ENCODE measurements at places on chromosomes 11 and 22.

DNA sequence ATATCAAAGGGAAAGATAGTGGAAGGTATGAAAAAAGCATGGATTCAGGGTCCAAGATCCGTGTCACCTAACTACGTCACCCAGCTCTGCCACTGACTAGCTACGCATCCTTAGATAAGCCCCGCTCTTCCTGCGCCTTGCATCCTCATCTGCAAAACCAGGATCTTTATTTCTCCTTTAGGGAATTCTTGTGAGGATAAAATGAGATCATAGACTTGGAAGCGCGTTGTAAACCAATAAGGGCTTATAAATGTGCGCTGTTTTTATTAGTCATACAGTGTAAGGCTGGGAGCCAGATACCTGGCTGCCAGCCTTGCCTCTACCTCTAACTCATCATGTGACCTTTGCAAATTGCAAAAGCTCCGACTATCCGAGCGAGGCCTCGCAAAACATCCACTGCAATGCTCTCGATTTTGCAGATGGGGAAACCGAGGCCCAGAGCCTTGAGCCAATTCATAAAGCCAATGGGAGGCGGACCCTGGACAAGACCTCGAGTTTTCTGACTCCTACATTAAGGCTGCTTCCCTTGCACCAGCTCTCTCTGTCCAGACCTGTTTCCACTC is 753 bp downstream of the PRPF19 start:
- no peak for DNase-seq

- DNase-seq = no peak
These were observed 64.5 kb downstream of the SHISAL1 start for GRCh38 chr22:44247923-44248892.

GRCh38 chr11:86174101-86175046 is 70.2 kb upstream of the EED start:
- DNase-seq = no peak

DNA sequence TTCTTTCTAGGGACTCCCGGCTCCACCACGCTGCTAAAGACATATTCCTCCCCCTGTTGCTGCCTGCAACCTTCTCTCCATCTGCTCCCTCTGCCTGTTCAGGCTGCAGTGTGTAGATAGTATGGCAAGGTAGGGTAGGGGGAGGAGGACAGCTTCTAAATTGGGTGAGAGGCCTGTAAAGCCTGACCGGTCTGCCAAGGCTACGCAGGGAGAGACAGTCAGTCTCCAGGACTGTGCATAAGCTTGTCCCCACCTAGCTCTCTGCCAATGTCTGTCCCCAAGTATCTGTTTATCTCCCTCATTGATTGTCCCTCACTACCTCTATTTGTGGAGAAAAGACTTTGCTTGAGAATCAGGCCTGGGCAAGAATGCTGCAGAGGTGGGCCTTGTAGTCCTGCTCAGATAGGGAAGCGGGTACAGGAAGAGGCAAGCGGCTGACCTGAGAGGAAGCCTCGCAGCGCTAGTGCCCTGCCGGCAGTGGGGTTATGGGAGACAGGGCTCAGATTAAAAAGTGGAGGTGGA is 871 bp upstream of the SEZ6L start:
- DNase-seq = no peak

- no peak for DNase-seq
These were observed 90.8 kb upstream of the SHANK2 start for GRCh38 chr11:71342951-71343827.

DNA sequence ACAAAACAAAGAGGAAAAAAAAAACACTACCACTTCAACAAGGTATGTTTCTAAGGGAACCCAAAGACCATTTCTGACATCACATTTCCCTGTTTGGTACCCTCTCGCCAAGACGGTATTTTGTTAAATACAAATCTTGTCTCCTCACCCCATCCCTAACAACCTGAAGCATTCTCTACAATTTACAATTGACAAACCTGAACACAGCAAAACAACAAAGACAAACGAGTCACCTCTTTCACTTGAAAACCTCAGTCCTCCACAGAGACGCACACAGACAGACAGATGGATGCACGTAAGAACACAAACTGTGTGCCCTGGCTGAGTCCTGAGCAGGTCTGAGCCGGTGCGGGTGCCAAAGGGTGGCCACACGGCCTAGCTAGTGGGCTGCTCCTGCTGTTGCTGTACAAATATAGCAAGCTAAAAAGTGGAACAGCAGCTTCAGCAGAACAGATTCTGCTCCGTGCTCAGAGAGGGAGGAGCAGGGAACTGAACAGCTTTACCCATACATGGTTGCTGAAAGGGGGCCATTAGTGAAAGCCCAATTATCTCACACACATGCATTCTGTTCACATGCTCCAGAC is 28.5 kb downstream of the CELF1 start:
- no peak for DNase-seq

GRCh38 chr11:116876656-116877055 is 39.2 kb upstream of the APOA1 start:
- no peak for DNase-seq

DNA sequence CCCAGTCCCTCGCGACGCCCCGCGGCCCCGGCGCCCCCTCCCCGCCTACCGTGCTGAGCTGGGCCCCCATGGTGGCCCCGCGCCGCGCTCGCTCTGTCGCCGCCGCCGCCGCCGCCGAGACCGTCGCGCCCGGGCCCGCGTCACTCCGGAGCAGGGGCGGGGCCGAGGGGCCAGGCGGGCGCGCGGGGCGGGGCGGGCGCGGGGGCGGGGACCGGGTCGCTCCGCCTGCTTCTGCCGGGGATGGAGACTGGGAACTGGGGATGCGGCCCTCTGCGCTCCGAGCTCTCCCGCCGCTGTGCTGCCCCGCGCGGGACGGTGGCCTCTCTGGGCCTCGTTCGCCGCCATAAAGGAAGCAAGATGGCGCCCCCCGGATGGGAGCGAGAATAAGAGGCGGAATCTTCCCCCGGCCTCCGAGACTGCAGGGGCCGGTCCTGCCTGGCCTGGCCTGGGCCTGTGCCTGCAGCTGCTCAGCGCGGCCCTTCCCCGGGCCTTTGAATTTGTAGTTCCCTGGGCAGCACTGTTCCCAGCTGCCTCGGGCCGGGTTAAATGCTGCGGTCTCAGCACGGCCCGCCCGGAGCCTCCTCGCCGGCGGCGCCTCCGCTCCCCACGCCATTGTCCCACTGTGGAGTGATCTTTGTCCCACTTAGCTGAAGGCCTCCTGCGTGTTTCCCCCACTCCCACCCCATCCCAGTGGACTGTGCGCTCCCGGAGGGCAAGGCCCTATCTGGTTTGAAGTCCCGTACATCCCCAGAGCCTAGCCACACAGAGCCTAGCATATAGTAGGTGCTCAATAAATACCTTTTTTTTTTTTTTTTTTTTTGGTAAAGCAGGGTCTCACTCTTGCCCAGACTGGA is at the start of gene CYB5R3:
CYB5R3 (minus strand) TSS at position 147 of the 854 bp plus-strand sequence; CDS start at position 70, 77 bp downstream.
- DNase-seq = peak; percentile 89

- DNase-seq = peak; percentile 48
These were observed 21.2 kb upstream of the CD5 start for GRCh38 chr11:61080986-61081590.

GRCh38 chr11:94595076-94595475 is 27.9 kb downstream of the PIWIL4 start:
- no peak for DNase-seq

DNA sequence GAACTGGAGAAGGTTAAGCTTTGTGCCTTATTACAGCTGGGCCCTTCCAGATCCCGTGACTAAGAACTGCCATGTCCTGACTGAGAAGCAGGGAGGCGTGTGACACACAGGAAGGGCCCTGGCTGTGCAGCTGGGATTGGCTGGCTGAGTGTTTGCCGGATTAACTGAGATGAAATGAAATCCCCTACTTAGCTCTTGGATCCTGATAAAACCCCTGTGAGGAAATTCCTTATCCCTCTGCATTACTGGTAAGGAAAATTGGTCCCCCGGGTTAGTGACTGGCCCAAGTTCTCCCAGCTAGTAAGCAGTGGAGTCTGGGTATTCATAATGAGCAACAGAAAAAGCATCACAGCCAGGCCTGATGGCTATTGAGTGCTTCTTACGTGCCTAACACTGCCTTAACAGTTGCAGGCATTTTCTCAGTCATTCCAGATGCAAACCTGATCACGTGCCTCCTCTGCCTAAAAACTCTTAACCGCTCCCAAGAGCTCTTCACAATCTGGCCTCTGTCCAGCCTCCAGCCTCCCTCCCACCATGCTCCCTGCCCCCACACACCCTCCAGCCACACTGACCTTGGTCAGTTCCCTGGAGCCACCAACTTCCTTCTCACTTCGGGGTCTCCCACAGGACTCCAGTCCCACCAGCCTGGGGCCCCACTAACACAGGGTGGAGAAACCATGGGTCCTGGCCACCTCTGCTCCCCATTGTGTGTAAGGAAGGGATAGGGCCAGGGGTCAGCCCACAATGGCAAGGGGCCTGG is 37.8 kb downstream of the ARRB1 start:
- DNase-seq = no peak

DNA sequence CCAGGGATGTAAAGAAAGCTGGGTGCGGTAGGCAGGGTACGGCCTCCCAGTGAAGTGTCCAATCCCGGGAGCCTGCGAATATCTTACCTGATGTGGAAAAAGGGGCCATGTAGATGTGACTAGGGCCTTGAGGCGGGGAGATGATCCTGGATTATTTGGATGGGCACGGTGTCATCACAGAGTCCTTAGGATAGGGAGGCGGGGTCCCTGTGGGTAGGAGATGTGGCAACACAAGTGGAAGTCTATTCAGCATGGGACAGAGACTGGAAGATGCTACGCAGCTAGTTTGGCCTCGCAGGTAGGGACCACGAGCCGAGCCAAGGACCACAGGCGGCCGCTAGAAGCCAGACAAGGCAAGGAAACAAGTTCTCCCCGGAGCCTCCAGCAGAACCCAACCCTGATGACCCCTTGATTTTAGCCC is 46.4 kb upstream of the SHANK2 start:
- DNase-seq = no peak

DNA sequence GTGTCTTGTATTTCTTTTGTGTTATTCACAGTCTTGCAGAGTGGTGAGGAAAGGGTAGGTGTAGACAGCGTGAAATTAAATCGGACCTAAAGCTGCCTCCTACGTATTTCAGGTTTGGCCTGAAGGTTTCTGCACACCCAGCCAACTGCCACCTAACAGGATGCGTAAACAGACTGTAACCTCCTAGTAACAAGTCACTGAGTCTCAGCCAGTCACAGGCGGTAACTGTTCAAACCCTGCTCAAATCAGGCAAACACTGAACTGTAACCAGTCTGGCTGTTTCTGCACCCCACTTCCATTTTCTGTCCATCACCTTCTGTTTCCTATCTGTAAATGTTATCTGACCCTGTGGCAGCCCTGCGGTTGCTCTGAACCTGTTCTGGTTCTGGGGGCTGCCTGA is 87.1 kb downstream of the ADAMTS15 start:
- DNase-seq = no peak

DNA sequence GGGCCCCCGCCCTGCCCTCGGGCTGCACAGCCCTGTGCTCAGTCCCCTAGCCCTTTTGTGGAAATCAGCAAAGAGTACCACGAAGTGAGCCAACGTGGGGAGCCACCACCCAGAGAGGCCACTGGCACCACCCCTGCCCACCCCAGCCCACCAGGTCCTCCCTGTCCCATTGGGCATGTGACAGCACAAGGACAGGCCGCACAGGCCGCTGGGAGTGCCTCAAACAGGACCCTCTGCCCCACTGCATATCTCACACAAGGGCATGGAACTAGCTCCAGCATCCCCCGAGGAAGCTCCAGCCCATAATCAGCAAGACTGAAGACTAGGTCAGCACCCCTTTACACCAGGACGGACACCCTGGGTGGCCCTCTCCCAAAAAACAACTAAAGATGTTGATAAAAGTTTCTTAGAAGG is 29.7 kb downstream of the GNB1L start:
- no peak for DNase-seq

- peak; percentile 24 for DNase-seq
These were observed 28.0 kb upstream of the GNB1L start for GRCh38 chr22:19882446-19883381.

GRCh38 chr11:112103446-112103845 is 16.8 kb downstream of the SDHD start:
- DNase-seq = no peak

GRCh38 chr11:83025267-83025704 is 46.4 kb downstream of the RAB30 start:
- DNase-seq = no peak

- no peak for DNase-seq
These were observed 58.1 kb downstream of the SNX19 start for GRCh38 chr11:130858215-130858614.

DNA sequence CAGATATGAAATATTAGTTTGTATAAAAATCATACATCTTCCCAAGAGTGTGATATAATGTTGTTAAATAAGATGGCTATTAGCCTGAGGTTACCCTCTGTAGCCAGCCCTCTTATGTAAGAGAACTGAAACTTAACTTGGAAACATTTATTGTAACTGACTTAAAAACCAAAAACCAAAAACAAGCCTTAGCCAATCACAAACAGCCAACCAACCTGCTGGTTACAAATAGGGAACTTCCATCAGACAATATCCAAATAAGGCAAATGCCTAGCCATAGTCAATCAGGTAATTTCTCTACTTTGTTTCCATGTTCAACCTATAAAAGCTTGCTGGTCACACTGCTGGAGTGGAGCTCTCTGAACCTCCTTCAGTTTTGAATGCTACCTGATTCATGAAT is 14.1 kb downstream of the KBTBD3 start:
- DNase-seq = no peak

DNA sequence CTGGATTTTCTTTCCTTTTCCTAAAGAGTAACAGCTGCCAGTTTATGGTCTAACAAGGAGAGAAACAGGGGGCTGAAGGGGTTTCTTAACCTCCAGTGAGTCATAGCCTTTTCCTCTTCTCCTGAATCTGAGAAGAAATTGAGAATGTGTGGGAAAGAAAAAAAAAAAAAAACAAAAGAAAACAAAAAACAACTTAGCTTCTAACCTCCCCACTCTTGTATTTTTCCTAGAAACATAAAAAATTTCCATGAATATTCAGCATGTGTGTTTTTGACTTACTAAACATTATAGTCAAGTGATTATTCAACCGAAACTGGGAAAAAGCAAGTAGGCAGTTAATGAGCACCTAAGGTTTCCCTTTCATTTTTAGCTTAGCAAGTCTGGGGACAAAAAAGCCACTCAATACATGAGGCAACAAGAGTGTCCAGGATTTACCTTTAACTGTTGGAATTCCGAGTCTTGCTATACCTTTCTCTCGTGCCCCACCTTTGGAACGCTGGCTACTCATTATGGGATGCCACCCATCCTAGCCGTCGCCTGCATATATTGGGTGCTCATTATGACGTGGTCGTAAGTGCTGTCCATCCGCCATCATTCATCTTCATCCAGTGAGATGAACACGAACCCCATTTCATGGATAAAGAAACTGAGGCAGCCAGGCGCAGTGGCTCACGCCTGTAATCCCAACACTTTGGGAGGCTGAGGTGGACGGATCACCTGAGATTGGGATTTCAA is 2.4 kb downstream of the ASPHD2 start:
- no peak for DNase-seq

Measured in activated naive CD8-positive, alpha-beta T cell treated with anti-CD3 and anti-CD28 coated beads, Interleukin-2, amount 10 ng/mL, durations not matched to agents 7 days and 5 days (primary cell).